ENCODE measurements at places on chromosomes 6 and 20. TPM values are rescaled to one million over a fixed set of nuclear protein-coding genes. Genes with fewer than 3 reads are reported as not detected.

The HCK gene
- total RNA-seq, result 7.0 TPM

The CYP39A1 gene
- 3.1 TPM for total RNA-seq

The MUCL3 gene
- total RNA-seq, result not detected

The SMPDL3A gene
- total RNA-seq, result 16.8 TPM

DNA sequence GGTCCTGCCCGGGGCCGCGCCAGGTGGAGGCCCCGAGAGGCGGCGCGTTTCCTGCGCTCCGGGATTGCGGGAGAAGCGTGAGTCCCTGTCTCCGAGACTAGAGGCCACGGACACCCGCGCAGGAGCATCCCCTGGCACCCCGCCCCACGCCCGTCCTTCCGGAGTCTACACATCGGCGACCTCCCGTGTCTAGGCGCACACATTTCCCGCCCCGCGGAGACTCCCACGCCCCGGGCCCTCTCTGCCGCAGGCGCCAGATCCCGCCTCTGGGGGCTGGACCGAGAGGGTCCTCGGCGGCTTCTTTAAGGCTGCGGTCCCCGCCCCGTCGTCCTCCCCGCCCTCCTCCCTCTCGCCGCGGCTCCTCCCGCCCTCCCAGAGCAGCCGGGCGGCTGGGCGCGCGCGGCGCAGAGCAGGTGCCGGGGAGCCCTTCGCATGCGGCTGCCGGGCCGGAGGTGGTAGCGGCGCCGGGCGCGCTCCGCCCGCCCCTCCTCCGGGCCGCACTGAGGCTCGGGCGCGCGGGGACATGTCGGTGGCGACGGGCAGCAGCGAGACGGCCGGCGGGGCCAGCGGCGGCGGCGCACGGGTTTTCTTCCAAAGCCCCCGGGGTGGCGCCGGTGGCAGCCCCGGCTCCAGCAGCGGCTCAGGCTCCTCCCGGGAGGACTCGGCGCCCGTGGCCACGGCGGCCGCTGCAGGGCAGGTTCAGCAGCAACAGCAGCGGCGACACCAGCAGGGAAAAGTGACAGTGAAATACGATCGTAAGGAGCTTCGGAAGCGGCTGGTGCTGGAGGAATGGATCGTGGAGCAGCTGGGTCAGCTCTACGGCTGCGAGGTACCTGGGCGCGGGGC, at the start of gene PPP1R14C:
TSS of gene PPP1R14C (plus strand) at position 375 of the 846 bp plus-strand sequence. CDS start at position 524, 149 bp downstream.
- H3K4me3 ChIP-seq, result peak within 1 kb of the TSS; percentile 9
- no peak for DNase-seq
- H3K27ac ChIP-seq, result no peak within 1 kb of the TSS
- H3K27me3 ChIP-seq, result peaks cover 15% of the 10 kb centered on the region

DNA sequence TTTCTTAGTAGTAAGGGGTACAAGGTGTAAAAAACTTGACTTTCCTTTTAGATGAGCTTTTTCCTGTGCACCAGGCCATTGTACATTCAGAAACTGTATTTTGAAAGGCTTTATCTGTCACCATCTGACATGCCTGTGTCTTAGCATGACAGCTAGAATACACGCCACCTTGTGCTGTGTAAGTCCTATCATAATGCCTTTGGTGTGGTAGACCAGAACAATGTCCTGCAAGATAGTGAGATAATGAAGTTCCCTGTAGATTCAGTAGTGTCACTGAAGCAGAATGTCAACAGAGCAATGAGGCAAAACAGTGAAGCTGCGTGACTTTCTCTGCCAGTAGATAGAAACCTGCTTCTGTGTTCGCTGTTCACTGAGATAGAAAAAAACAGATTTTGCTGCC, 105.8 kb downstream of the JAG1 start:
- no peak overlapping the region for H3K27ac ChIP-seq
- no peak overlapping the region for H3K4me3 ChIP-seq
- no peaks in the 10 kb centered on the region for H3K27me3 ChIP-seq

- H3K27ac ChIP-seq, result no peak overlapping the region
- no peaks in the 10 kb centered on the region for H3K4me1 ChIP-seq
- H3K27me3 ChIP-seq, result no peaks in the 10 kb centered on the region
- H3K4me3 ChIP-seq, result no peak overlapping the region
- no peak for DNase-seq
- no peaks in the 10 kb centered on the region for H3K36me3 ChIP-seq
Measured at GRCh38 chr6:47073125-47074110, 31.3 kb upstream of the ADGRF1 start.

- no peak overlapping the region for H3K27ac ChIP-seq
- no peaks in the 10 kb centered on the region for H3K4me1 ChIP-seq
- H3K36me3 ChIP-seq, result no peaks in the 10 kb centered on the region
- H3K4me3 ChIP-seq, result no peak overlapping the region
- DNase-seq, result no peak
- H3K27me3 ChIP-seq, result no peaks in the 10 kb centered on the region
Measured at GRCh38 chr6:132651062-132651461, 7.9 kb downstream of the TAAR1 start.

DNA sequence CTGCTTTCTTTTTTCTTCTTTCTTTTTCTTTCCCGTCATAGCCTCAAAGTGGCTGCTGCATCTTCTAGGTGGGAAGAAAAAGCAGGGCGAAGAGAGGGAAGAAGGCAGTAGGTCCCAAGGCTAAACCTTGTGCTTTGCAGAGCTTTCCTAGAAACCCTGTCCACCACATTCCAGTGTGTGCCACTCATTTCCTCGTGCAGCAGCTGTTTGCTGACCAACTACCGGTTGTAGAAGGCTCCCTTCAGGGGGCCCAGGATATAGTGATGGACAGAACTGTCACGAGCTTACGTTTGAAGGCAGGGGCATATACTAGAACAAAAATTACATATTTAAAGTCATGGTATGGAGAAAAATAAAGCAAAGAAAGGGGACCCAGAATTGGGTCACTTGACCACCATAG, 103.0 kb downstream of the SASH1 start:
- no peak overlapping the region for H3K27ac ChIP-seq
- DNase-seq, result no peak
- H3K4me3 ChIP-seq, result no peak overlapping the region

- no peaks in the 10 kb centered on the region for H3K27me3 ChIP-seq
- H3K4me3 ChIP-seq, result no peak overlapping the region
- DNase-seq, result no peak
- H3K4me1 ChIP-seq, result peaks cover 6% of the 10 kb centered on the region
Measured at GRCh38 chr6:56244528-56245253, 2.7 kb downstream of the COL21A1 start.

GRCh38 chr6:6890400-6890858, 217.3 kb upstream of the RREB1 start:
- no peaks in the 10 kb centered on the region for H3K4me1 ChIP-seq
- DNase-seq, result peak; percentile 37
- no peak overlapping the region for H3K4me3 ChIP-seq
- H3K27me3 ChIP-seq, result no peaks in the 10 kb centered on the region
- H3K36me3 ChIP-seq, result no peaks in the 10 kb centered on the region

DNA sequence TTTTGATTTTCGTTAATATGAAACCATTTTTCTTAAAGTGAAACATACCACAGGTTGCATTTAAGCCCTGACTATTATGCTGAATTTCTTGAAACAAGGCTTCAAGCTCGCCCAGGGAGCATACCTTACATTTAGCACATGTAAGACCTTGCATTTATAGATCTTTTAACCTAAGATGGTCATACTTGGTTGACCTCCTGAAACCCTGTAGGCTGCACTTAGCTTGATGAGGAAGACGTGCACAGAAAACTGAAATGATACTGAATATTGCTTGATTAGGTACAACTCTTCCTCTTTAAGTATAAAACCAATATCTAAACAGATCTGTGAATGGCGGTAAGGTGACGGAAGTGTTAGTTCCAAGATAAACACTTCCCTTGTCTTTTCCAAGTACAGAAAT, 82.2 kb downstream of the CTNNBL1 start:
- no peak overlapping the region for H3K27ac ChIP-seq
- H3K4me3 ChIP-seq, result no peak overlapping the region
- no peaks in the 10 kb centered on the region for H3K36me3 ChIP-seq
- DNase-seq, result no peak

GRCh38 chr6:35014341-35014740, 125.3 kb downstream of the ANKS1A start:
- no peaks in the 10 kb centered on the region for H3K27me3 ChIP-seq
- H3K4me3 ChIP-seq, result no peak overlapping the region
- no peak overlapping the region for H3K27ac ChIP-seq
- H3K36me3 ChIP-seq, result no peaks in the 10 kb centered on the region
- H3K4me1 ChIP-seq, result no peaks in the 10 kb centered on the region

DNA sequence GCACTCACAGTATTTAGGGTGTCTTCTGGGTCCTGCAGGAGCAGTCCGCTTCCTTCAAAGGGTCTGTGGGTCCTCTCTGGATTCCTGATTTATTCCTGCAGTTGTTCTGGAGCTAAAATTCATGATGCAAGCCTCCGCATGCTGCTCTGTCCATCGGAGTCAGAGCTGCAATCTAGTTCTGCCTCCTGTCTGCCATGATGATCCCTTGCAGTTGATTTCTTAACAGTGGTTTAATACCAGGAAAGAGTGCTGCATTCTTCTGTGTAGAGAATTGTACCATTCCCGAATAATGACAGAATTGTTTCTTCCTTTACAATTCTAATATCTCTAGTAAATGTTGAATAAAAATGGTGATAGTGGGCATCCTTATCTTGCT, 72.0 kb upstream of the B3GAT2 start:
- H3K36me3 ChIP-seq, result no peaks in the 10 kb centered on the region
- H3K27ac ChIP-seq, result no peak overlapping the region
- H3K4me1 ChIP-seq, result no peaks in the 10 kb centered on the region
- DNase-seq, result no peak

DNA sequence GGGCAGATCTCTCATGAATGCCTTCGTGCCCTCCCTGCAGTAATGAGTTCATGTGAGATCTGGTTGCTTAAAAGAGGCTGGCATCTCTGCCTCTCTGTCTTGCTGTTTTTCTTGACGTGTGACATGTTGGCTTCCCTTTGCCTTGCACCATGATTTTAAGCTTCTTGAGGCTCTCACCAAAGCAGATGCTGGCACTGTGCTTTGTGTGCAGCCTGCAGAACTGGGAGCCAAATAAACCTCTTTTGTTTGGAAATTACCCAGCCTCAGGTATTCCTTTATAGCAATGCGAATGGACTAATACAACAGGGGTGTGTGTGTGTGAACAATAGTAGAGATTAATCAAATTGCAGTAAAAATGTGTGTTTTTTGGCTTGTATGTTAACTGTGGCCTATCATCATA, 8.1 kb downstream of the AKAP7 start:
- H3K4me3 ChIP-seq, result no peak overlapping the region
- H3K36me3 ChIP-seq, result no peaks in the 10 kb centered on the region
- H3K4me1 ChIP-seq, result no peaks in the 10 kb centered on the region

GRCh38 chr20:45924391-45925261, 9.9 kb upstream of the PCIF1 start:
- DNase-seq, result peak; percentile 77
- no peaks in the 10 kb centered on the region for H3K27me3 ChIP-seq
- H3K27ac ChIP-seq, result peak overlapping the region; percentile 94
- peak overlapping the region; percentile 4 for H3K4me3 ChIP-seq

- H3K36me3 ChIP-seq, result no peaks in the 10 kb centered on the region
- H3K27me3 ChIP-seq, result no peaks in the 10 kb centered on the region
Measured at GRCh38 chr6:168774381-168774780, 333.4 kb downstream of the SMOC2 start.

GRCh38 chr6:116666869-116667268, 1.7 kb downstream of the ZUP1 start:
- no peak for DNase-seq
- H3K4me3 ChIP-seq, result no peak overlapping the region
- no peaks in the 10 kb centered on the region for H3K27me3 ChIP-seq
- H3K27ac ChIP-seq, result no peak overlapping the region
- H3K36me3 ChIP-seq, result no peaks in the 10 kb centered on the region

DNA sequence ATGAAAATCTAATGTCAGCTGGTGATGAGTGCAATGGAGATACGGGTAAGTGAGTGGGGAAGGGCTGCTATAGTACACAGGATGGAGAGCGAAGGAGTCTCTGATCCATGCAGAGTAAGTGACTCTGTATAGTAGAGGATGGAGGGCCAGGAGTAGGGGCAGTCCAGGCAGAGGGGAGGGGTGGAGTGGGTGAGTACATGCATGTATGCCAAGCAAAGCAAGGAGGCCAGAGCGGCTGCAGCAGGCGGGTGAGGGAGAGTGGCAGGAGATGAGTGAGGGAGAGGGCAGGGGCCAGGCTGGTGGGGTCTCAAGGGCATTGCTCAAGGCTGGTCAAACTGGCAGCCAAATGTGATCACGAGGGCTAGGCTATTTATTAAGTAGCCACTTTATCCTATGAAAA, 94.0 kb downstream of the PREP start:
- DNase-seq, result no peak
- H3K27me3 ChIP-seq, result no peaks in the 10 kb centered on the region
- H3K36me3 ChIP-seq, result no peaks in the 10 kb centered on the region

GRCh38 chr6:113181164-113181563, 676.0 kb upstream of the MARCKS start:
- no peaks in the 10 kb centered on the region for H3K4me1 ChIP-seq
- DNase-seq, result no peak
- no peaks in the 10 kb centered on the region for H3K27me3 ChIP-seq
- no peak overlapping the region for H3K27ac ChIP-seq
- H3K36me3 ChIP-seq, result no peaks in the 10 kb centered on the region

- H3K27ac ChIP-seq, result no peak overlapping the region
- H3K4me3 ChIP-seq, result no peak overlapping the region
- no peaks in the 10 kb centered on the region for H3K4me1 ChIP-seq
- no peaks in the 10 kb centered on the region for H3K36me3 ChIP-seq
- DNase-seq, result no peak
- no peaks in the 10 kb centered on the region for H3K27me3 ChIP-seq
Measured at GRCh38 chr6:12371151-12371550, 81.0 kb downstream of the EDN1 start.

DNA sequence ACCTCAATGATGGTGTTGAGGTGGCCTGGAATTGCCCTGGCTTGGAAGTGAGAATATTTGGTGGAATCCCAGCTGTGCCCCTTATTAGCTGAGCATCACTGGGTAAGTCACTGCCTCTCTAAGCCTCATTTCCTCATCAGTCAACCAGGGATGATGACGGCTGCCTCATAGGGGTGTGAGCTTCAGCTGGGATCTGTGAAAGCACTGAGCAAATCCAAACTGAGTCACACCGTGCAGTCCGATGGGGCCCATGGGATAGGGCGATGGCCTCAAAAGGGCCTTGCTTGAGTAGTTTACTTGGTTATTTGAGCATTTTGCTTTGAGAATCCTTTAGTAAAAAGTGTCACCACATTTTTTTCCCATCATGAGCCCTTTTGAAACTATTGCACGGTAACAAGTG, 1.1 kb downstream of the SLC22A1 start:
- no peak for DNase-seq
- no peaks in the 10 kb centered on the region for H3K36me3 ChIP-seq
- no peaks in the 10 kb centered on the region for H3K4me1 ChIP-seq
- no peak overlapping the region for H3K27ac ChIP-seq
- no peaks in the 10 kb centered on the region for H3K27me3 ChIP-seq

GRCh38 chr20:50815162-50815989, 20.5 kb downstream of the BCAS4 start:
- no peaks in the 10 kb centered on the region for H3K36me3 ChIP-seq
- DNase-seq, result no peak
- no peaks in the 10 kb centered on the region for H3K27me3 ChIP-seq
- H3K27ac ChIP-seq, result peak overlapping the region; percentile 73
- no peaks in the 10 kb centered on the region for H3K4me1 ChIP-seq
